ENCODE measurements at places on chromosomes 4 and X.

DNA sequence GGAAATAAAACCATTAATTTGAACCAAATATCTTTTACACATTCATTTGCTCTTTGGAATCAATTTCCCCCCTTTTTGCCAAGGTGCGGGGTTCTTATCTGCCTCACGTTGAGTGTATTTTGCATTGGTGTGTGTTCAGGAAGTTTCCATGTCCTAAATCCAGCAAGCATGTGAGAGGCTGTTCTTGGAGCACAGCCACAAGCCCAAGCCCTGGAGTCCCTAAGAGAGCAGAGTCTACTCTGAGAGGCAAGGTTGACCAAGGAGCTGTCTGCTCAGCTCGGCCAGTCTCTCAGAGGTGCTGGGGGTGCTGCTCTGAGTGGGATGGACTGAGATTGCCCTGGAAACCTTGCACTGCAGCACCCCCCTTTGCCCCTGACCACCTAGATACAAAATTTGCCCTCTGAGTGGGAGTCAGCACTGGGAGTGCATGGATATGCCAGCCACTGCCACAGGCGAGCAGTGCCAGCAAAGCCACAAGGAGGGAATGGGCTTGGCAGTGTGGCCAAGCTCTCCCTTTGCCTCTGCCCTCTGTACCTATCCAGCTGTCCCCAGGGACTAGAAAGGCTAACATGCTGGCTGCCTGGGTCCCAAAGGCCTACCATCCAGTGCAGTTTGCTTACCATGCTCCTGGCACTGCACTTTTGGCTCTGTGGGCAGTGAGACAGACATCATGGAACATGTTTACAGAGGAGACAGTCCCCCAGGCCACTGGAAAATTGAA is 20.5 kb upstream of the FAM193A start:
- DNase-seq = no peak

- DNase-seq = no peak
These were observed 1.7 kb downstream of the WDR45 start for GRCh38 chrX:49077941-49078340.

- no peak for DNase-seq
These were observed 125.3 kb upstream of the IL15 start for GRCh38 chr4:141511055-141511454.

DNA sequence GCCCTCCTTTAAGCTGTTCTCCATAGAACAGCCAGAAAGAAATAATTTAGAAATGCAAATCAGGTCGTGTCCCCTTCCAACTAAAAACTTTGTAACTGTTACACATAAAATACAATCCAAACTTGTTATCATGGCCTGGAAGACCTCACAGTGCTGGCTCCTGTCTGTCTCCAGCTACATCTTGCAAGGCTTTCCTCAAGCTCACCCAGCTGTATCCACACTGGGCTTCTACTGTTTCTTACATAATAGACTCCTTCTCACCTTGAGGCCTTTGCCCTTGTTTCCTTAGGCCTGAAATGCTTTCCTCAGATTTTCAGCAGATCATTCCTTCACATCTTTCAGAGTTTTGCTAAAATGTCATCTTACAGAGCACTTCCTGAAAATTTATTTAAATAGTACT is 33.5 kb upstream of the USP53 start:
- DNase-seq = no peak

- DNase-seq = no peak
These were observed 14.0 kb downstream of the SORCS2 start for GRCh38 chr4:7206385-7206784.

DNA sequence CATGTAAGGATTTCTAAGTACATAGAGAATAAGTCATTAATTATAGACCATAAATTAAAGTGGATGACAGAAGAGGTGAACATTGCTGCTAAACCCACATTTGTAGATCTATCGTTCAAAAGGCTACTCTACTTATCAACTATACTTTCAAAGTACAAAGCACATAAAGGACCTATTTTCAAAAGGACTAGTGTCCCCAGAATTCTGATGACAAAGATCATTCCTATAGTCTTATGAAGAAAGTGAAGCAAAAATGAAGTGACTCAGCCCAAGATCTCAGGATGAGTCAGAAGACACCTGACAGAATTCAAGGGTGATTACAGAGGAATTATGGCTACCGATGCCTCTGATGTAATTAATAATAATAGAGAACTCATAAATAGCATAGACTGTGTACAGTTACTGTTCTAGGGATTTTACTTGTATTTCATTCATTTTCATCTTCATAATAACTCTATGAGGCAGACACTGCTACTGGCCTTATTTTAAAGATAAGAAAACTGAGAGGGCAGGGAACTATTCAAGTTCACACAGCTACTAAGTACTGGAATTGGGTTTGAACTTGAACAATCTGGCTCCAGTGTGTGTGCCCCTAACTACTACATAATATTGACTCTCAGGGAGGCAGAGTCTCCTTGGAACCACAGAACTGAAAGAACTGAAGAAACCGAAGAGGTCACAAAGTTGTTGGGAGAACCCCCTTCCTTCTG is 17.1 kb downstream of the USP46 start:
- no peak for DNase-seq

- DNase-seq = no peak
These were observed 341.5 kb downstream of the BCOR start for GRCh38 chrX:39756086-39756883.

- no peak for DNase-seq
These were observed 2.7 kb upstream of the GAGE10 start for GRCh38 chrX:49300703-49301102.

- DNase-seq = no peak
These were observed 57.5 kb downstream of the PARM1 start for GRCh38 chr4:74990276-74990875.

DNA sequence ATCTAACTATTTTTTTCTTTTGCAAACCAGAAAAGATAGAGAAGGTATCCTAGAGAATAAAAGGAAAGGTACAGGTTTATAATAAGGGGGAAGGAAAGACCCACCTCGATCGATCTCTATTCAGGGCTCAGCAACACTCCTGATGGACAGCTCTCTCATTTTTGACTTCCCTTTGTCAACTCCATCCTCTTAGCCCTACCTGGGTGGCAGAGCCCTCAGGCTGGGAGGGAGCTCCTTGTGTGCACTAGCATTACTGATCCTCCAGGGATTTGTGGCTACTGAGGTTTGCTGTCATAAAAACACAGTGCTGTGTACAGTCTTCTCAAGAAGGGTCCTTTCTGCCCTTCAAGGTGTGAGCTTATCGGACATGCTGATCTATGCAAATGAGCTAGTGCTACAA is 111.0 kb downstream of the MID1 start:
- no peak for DNase-seq

DNA sequence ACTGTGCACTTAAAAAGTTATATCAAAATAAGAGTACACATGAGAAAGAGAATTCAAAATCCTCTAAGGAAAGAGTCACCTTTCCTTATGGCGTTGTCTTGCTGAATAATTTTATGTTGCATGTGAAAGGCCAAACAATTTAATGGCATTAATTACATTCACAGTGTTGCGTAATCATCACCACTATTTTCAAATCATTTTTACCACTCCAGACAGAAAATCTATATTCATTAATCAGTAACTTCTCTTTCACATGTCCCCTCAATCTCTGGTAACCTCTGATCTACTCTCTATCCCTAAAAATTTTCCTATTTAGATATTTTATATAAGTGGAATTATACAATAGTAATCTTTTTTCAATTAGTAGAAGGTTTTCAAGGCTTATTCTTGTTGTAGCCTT is 283.0 kb downstream of the CXXC4 start:
- no peak for DNase-seq

GRCh38 chr4:110224142-110224541 is 25.7 kb upstream of the ELOVL6 start:
- no peak for DNase-seq

- DNase-seq = no peak
These were observed 133.9 kb downstream of the CORIN start for GRCh38 chr4:47703956-47704355.

- DNase-seq = no peak
These were observed 141.4 kb upstream of the PAK3 start for GRCh38 chrX:110954428-110955100.

DNA sequence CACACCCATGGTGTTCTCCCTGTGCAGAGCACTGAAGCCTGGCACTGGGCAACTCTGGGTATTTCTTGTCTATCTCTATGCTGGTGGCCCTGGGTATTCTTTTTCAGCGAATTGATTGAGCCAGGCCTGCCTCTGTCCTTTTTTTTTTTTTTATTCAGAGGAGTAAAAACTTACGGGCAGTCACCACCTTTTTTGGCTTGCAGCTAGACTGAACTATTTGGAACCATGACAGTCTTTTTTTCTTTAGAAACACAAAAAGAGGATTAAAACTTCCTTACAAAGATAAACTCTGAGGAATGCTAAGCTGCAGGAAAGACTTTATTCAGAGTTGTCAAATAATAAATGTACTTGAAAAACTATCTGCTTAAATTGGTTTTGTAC is 119.2 kb upstream of the STIM2 start:
- no peak for DNase-seq

DNA sequence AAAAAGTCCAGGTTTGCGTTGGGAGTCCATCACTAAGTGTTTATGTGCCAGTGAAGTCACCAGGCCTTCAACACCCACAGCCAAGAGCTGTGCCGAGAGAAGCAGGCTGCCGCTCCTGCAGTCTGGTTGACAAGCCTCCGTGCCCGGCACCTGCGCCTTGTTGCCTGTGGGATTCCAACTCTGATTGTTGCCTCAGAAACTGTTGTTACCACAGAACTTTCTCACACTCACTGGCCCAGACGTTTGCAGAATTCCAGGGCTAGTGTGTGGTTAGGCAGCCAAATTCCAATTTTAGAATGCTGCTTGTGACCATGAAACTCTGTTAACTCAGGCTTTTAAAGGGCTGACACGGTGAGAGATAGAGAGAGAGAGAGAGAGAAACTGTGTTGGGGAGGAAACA is 119.5 kb upstream of the LIMCH1 start:
- DNase-seq = no peak

GRCh38 chrX:131202766-131203165 is 86.3 kb downstream of the IGSF1 start:
- no peak for DNase-seq

GRCh38 chr4:138749303-138749702 is 266.3 kb upstream of the NOCT start:
- DNase-seq = no peak

DNA sequence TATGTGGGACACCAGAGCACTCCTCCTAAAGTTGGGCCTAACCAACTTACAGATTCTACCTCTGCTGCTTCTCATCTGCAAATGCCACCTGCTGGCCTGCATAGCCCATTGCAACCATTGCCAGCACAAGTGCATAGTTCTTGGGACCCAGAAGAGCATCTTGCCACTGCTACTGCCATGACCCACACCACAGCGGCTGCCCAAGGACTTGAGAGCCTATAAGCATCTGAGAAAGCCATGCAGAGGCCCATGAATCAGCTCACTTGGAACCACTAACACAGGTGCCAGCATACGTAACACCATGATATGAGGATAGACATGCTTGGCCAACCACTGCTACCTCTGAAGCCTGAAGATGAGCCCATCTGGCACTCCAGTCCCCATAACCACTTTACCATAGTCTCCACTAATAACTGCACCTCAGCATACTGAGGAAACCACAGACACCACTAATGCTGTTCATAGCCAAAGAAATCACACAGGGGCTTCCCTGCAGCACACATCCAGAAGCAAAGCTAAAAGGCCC is 258.1 kb upstream of the AGTR2 start:
- no peak for DNase-seq

DNA sequence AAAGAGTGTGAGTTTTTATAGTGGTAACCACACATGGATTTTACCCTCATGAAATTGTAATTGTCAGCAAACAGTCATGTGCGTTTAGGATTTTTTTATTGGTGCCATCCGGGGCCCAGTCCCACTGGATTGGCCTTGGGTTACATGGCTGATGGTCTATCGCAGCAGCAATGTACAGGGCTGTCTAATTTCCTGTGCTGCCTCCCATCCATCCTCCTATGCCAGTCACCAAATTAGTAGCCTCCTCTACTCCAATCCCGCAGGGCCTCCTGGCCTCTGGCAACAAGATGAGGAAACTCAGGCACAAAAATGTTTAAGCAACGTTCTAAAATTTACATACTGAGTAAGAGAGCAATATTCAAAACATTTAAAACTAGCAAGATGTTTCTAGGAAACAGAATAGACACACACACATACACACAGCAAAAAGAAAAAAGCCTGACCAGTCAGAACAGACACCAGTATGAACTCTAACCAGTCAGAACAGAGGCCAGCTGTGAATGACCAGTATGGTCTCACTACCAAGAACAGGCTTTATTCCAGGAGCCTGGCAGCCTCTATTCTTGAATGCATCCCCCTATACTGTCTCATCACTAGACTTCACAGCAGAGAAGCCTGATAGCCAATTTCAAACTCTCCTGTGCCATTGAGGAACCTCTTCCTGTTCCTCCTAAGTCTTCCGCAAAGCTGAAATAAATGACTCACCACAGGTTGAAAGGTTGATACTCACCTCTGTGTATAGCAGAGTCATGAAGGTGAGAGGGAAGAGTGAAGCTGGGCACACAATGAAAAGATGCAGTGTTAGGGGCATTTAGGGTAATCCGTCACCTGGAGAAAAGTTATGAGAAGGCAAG is 42.6 kb downstream of the CHRNA9 start:
- no peak for DNase-seq

DNA sequence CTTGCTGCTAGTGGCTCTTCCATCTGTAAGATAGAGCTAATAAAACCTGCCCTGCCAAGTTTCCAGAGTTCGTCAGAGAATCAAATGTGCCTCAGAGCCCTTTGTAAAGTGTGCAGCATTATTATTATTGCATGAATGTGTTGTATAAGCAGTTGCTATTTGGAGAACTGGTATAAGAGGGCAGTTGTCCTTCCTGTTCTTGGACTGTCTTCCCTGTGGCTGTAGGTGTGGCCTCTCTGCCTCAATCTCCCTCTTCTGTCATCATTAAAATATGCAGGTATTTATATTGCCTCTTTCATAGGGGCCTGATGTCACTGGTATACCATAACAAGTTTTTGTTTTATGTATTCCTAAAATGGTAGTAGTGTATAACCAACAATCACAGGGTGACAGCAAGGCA is 3.8 kb downstream of the MTM1 start:
- no peak for DNase-seq

DNA sequence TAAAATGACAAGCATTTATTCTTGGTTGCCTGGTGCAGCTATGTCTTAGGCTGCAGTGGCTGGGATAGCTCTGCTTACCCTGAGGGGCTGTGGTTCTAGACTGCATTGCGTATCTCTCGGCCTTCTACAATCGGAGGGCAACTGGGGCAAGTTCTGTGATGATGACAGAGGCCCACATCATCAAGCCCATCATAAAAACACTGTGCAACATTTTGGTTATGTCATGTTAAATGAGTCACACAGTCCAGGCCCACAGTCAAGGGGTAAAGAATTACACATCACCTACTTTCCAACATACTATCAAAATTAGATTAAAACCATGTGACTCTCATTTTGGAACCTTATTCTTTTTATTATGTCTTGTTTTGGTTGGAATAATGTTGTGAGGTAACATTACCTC is 120.2 kb upstream of the GUCY1A1 start:
- no peak for DNase-seq

GRCh38 chr4:12562021-12562420 is 922.1 kb downstream of the RAB28 start:
- no peak for DNase-seq

- no peak for DNase-seq
These were observed 137.8 kb downstream of the SOWAHB start for GRCh38 chr4:76760193-76760592.

- DNase-seq = no peak
These were observed 62.4 kb downstream of the ATXN3L start for GRCh38 chrX:13257223-13258051.

GRCh38 chrX:40169193-40170101 is 71.7 kb upstream of the BCOR start:
- peak; percentile 64 for DNase-seq

All from NCI-H2171 (cell line).